ENCODE measurements at places on chromosomes 3 and 15. TPM values are rescaled to one million over a fixed set of nuclear protein-coding genes. Genes with fewer than 3 reads are reported as not detected.

AHSG gene
- 0.21 TPM for total RNA-seq

SCAMP5 gene
- total RNA-seq: 0.31 TPM

SV2B gene
- not detected for total RNA-seq

ATP2B2 gene
- not detected for total RNA-seq

STAC gene
- 1.7 TPM for total RNA-seq
